Activated T-helper 1 cell treated with anti-CD3 and anti-CD28 coated beads, Interleukin-2, amount 50 U/mL, for 16 hours (primary cell): ENCODE measurements at places on chromosomes 2 and 18.

- no peak for DNase-seq
These were observed 26.1 kb downstream of the SLC14A1 start for GRCh38 chr18:45749918-45750689.

- DNase-seq, result no peak
These were observed 332.4 kb downstream of the GULP1 start for GRCh38 chr2:188623995-188624643.

DNA sequence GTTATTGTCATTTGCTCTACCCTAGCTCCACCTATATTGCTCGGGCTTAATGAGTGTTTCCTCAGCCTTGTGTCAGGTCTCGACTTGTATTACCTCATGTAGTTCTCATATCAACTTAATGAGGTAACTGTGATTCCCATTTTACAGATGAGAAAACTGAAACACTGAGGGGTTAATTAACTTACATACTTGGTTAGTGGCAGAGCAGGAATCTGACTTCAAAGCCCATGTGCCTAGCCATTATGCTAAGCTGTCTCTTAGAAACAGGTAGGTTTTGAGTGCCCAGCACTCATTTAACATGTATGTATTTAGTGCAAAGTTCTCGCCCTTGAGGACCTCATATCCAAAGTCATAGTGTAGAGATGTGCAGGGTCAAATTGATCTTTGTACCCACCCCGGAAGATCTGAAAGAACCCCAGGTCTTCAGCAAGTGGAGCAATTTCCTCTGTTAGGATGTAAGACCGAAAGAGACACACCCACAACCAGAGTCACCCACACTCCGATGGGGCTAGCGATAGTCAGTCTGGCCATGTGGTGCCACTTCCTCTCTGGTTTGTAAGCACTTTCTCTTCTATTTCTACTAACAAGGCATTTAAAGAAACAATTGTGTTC, 121.0 kb upstream of the SLC39A10 start:
- peak; percentile 18 for DNase-seq

DNA sequence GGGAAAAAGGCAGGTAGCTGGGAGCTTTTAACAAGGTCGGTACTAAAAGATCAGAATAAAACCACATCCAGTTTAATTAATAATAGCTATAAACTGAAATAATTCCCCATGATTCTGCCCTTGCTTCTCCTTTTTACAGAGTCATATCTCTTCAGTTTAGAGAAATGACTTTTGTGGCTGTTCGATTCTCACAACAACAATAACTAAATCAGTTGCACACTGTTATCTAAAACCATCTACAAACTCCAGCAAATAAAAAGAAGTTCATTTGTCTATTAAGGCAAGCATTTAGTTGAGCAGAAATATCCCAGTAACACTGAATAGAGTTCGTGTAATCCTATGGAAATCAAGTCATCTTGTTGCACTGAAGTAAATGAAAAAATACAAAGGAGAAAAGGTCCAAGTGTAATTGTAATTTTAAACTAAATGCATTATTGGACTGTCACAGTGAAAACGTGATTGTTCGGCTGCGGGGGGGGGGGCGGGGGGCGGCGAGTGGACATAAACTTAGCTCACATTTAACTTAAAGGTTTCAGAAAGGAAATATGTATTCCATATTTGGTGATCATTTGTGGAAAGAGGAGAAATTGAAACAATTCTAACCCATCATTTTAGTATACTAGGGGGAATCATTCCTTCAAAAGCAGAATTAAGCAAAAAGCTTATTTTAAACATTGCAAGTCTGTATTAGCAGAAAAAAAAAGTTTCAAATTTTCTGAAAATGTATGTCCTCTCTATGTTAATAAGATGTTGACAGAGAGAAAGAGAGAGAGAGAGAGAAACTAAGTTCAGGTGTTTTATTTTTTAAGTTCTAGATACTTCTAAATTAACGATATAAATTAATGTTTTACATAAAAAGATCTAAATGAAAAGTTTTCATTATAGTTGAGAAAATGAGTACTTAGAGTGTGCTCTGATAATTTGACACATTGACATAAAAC, 144.5 kb downstream of the MEIS1 start:
- DNase-seq, result no peak

- DNase-seq, result no peak
These were observed 70.2 kb downstream of the RBBP8 start for GRCh38 chr18:23003289-23003688.

GRCh38 chr2:150392614-150393013, 94.9 kb downstream of the RND3 start:
- DNase-seq, result no peak

DNA sequence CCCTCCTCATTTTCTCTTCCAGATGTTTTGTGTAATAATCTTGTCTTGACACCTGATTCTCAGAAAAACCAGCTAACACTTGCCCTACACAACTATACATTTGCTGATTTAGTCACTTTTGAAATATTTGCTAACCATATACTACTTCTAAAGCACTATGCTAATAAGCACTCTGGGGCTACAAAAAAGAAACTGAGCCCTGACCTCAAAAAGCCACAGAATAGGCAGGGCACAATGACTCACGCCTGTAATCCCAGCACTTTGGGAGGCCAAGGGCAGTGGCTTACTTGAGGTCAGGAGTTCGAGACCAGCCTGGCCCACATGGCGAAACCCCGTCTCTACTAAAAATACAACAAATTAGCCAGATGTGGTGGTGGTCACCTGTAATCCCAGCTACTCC, 266.0 kb downstream of the RAD51AP2 start:
- no peak for DNase-seq

- no peak for DNase-seq
These were observed 8.0 kb downstream of the AGFG1 start for GRCh38 chr2:227479865-227480475.

GRCh38 chr2:201470821-201471731, 19.5 kb downstream of the STRADB start:
- no peak for DNase-seq

GRCh38 chr2:56077359-56077915, 106.4 kb upstream of the CCDC85A start:
- DNase-seq, result no peak

GRCh38 chr2:121804340-121804739, 48.9 kb downstream of the TSN start:
- DNase-seq, result no peak

DNA sequence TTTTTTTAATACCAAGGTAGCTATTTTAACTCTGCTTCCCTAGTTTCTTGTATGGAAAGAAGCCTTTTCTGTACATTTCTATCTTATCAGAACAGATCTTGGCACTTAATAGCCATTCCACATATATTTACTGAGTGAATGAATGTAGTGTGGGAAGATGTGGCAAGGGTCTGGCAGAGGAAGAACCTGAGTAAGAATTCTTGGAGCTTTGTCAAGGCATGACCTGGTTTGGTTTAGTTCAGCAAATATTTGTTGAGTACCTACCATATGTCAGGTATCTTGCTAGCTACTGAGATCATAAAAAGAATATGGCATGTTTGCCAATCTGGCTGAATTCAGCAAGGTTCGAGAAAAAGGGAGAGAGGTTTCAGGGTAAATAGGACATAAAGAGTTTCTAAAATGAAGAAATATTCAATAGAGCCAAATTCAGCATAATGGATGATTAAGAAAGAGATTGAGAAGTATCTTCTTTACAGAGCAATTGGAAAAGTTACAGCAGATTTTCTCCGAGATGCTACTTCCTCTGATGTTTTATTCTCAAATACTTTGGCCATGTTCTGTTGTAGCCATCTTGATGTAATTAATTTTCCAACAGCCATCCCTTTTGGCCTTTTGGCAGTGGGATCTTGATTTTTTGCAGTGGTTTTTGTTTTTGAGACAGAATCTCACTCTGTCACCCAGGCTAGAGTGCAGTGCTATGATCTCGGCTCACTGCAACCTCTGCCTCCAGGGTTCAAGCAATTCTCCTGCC, 21.7 kb upstream of the MEP1B start:
- no peak for DNase-seq

- no peak for DNase-seq
These were observed 35.8 kb downstream of the SKOR2 start for GRCh38 chr18:47215554-47216138.

- no peak for DNase-seq
These were observed 112.1 kb upstream of the SERPINE2 start for GRCh38 chr2:224151161-224151560.

DNA sequence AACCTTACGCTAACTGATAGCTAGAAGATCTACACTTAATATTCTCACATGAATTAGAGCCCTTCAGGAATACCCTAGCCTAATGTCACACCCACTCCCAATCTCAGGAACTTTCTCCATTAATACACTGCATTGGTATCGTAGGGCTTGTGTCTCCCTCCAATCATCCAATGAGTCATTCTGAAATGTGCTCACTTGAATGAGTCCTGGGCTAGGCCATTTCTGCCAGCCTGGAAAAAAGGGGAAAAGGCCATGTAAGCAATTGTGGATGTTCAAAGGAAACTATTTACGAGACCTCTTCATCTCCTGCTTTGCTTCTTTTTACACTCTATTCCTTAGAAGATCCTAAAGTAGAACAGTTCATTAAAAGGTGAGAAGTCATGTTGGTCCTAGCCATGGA, 18.8 kb downstream of the ZEB2 start:
- DNase-seq, result no peak

DNA sequence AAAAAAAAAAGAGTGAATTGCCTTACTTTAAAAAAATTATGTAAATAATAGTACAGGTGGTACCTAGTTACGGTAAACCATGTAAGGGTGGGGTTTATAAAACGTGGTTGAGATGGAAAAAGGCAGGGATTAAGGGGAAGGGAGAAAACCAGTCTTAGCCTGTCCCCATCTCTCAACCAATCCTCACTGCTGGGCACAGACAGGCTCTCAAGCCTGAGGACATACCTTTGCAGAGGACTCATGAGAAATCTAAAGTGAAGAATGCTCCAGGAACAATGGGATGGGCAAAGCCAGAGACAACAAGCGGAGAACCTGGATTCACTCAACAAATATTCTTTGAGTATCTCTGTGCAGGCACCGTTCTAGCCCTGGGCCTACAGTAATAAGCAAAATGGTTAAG, 3.4 kb upstream of the IGFBP2 start:
- no peak for DNase-seq
